ENCODE measurements at places on chromosomes 5 and 9. TPM values are rescaled to one million over a fixed set of nuclear protein-coding genes. Genes with fewer than 3 reads are reported as not detected.

DNA sequence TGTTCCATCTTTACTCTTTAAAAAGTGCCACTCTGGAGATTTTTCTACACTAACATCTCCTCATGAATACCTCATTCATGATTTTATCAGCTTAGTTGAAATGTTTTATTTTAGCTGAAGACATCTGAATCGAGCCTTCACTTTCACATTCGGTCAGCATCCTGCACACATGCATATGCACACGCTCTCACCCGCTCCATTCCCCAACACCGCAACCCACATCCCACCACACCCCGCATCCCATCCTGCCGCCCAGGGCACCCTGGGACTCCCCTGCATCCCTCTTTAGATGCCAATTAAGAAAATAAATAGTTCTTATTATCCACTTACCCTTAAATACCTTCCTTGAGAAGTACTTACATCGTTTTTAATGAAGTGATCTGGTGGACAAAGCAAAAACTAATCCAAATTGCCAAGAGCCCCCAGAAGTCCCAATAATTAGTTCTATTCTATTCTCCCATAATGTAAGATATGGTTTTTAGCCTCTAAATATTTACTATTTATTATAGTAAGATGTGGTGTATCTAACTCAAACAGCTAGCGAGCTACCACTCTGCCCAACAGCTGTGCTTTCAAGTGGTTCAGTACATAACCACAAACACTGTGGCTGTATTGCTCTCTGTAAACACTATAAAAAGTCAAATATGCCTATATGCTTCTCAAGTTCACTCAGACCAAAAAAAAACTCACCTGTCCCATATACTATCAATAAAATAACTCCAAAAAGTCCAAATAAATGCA lies 38.2 kb downstream of the GZMK start:
- DNase-seq, result no peak

- no peak for DNase-seq
Measured at GRCh38 chr5:65184780-65185179, 296.9 kb downstream of the ADAMTS6 start.

DNA sequence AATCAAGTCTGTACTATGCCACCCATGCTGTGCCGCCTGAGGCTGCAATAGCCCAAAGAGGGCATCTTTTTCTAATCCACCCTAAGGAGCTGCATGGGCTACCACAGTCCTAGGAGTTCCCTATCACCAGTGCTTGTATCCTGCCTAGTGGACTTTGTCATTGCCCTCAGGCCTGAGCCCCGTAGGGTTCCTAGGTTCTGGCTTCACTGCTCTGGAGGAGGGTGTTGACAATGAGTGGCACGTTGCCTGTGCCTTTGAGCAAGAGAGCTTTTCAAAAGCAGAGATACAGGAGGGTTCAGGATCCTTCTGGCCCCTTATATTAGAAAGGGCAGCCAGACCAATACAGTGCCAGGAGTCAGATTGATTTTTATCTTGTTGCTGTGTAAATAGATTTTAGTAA lies 93.0 kb downstream of the PRDM6 start:
- no peak for DNase-seq

GRCh38 chr9:6944093-6944551 lies 186.3 kb downstream of the KDM4C start:
- DNase-seq, result peak; percentile 64

DNA sequence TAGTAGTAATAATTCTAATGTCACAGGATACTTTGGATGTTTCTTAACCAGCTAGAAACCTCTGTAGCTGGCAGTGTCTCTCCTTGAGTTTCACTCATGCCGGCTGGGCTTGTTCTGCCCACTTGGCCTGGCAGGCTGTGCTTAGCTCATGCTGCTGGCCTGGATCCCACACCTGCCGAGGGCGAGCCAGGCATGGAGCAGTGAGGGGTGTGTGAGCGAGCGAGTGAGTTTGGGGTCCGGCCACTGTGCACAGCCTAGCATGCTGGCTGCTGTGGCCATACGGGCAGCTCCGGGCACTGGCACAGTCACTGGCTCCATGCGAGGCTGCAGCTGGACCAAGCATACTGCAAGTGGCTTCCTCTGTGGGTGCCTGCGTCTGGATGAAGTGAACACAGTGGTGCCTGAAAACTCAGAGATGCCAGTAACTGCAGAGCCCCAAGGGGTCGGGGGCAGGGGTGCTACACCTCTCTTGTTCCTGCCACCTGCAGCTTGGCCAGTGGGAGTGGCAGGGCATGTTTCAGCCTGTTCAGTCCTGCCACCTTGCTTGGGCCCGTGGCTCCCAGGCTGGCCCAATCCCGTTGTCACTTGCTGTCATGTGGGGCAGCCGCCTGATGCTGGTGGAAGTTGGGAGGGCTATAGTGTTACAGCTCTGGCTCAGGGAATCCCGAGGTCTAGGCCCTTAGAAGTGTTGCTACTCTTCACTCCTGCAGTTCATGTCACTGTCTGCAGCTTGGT lies 9.9 kb downstream of the FSD1L start:
- no peak for DNase-seq

DNA sequence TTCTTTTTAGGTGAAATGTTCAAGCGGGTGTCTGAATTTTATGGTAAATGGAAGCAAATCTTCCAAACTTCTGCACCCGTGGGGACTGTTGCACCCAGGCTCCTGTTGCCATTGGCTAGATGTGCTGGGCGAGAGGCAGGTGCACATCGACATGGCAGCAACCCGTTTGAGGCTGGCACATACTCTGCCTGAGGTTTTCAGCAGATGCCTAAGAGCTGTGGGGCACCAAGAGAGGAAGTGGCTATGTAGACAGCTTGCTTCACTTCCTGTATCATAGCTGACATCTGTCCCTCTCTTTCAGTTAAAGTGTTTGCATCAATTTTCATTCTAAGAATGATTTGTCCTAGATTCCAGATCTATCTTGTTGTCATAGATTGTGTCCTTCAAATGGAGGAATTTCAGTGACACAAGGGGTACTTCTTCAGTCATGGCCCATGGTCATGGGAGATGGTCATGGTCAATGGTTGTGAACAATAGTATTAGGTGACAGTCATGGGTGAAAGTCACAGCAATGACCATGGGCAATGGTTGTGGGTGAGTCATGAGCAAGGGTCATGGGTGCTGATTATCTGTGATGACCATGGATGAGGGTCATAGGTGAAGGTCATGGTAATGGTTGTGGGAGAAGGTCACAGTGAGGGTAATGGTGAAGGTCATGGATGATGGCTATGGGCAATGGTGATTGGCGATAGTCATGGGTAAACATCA lies 115.1 kb upstream of the IRX4 start:
- DNase-seq, result no peak

- peak; percentile 40 for DNase-seq
Measured at GRCh38 chr9:36597412-36598178, 24.9 kb downstream of the MELK start.

DNA sequence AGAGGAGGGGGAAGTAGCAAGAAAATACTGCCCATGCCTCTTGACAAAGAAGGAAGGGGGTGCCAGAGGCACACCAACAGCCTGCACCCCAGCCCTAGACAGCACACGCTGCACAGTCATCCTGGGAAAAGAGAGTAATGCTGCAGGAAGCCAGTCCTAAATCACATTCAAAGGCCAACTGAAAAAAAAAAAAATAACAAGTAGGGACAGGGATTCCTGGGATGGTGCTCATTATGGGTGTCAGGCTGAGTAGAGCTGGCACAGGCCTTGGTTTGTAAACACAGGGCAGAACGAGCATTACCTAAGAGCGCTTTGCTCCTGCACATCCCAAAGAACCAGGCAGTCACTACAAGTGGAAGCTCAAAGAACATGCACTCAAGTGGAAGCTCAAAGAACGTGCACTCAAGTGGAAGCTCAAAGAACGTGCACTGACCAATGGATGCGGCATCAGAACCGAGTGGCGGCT lies 7.8 kb downstream of the RAPGEF1 start:
- DNase-seq, result no peak

- DNase-seq, result no peak
Measured at GRCh38 chr5:95385334-95385733, 5.8 kb upstream of the FAM81B start.

- no peak for DNase-seq
Measured at GRCh38 chr5:127410959-127411358, 106.5 kb upstream of the PRRC1 start.

DNA sequence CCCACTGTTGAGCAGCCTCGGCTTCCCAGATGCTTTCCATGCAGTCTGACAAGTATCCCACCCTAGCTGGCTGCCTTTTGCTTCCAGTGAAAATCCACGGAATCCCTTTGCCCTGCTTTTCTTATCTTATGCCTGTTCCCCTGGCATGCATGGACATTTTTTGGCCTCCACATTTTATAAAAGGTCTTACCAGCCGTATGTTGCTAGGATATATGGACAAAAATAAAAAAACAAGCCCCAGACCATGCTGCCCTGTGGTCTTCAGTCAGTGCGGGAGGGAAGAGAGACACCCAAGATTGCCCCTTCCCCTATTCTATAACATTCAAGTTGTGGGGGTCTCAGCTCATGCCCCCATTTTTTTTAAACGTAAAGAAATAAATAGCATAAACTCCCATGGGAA lies 129.6 kb downstream of the COL23A1 start:
- DNase-seq, result no peak

GRCh38 chr9:7752481-7752880 lies 47.1 kb downstream of the DMAC1 start:
- no peak for DNase-seq

DNA sequence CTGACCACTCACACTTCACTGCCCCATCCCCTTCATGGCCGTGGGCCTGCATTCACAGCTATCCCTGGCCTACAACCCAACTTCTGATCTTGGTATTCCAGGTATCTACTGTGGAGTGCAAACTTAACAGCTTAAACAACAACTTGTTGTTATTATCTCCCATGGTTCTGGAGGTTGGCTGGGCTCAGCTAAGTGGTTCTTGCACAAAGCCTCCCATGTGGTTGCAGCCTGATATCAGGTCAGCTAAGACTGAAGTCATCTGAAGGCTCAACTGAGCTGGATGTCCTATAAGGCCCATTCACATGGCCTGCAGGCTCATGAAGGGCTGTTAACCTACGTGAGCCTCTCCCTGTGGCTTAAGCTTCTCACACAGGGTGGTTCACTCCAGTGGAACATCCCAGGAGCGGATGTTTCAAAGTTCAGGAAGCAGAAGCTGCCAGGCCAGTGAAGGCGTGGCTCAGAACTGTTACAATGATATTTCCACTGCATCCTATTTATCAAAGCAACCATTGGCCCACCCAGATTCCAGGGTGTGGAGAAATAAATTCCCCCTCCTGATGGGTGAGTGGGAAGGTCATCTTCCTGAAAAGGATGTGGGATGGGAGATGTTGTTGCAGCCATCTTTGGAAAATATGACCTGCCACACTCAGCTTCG lies 30.0 kb upstream of the TRIO start:
- DNase-seq, result no peak

DNA sequence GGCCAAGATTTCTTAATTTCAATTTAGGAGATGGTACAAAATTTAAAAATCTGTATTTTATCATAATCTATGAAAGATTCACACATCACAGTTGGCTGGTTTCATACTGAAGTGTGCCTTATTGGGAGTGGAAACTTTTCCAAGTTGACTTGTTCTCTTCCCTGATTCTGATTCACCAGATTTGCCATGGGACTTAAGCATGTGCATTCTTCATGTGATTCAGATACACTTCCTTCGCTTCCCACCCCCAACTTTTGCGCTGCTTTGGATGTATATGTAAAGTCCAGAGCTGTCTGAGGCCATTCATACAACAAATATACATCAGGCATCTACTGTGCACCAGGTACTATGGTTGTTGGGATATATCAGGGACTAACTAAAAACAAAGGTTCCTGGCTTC lies 34.4 kb downstream of the CPEB4 start:
- DNase-seq, result no peak

DNA sequence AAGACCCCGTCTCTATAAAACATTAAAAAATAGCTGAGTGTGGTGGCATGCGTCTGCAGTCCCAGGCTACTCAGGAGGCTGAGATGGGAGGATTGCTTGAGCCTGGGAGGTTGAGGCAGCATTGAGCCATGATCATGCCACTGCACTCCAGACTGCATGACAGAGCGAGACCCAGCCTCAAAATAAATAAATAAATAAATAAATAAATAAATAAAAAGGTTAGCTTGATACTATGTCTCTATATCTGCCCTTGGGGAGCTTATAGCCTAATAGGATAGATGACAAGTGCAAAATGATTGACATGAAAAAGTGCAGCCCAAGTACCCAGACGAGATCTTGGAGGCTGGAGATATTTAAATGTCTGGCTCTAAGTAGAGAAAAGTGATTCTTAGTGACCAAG lies 122.6 kb downstream of the PDE4D start:
- no peak for DNase-seq

DNA sequence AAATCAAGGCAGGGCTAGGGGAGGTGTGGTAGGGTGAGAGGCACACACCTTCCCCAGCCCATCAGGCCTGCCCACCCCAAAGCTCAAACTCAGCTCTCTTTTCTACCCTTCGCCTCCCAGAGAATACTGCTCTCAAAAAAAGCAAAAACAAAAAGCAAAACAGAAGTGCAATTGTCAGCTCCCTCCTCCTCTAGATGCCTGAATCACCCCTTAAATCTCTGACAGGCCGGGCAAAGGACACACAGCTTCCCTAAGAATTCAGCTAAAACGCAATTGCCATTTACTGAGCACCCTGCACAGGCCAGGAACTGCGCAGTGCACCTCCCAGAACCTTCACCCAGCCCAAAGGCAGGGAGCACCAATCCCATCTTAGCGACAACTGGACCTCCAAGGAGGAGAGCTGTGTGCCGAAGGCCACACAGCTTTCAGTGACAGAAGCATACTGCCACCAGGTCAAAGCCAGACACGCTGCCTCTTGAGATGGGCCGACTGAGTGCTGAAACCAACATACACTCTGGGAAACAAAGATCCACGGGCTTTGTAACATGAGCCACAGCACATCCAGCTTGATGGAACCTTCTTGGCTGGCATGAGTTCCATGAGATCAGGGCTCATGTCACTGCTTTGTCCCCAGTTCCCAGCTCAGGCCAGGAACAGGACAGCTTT lies 53.4 kb upstream of the STXBP1 start:
- no peak for DNase-seq

DNA sequence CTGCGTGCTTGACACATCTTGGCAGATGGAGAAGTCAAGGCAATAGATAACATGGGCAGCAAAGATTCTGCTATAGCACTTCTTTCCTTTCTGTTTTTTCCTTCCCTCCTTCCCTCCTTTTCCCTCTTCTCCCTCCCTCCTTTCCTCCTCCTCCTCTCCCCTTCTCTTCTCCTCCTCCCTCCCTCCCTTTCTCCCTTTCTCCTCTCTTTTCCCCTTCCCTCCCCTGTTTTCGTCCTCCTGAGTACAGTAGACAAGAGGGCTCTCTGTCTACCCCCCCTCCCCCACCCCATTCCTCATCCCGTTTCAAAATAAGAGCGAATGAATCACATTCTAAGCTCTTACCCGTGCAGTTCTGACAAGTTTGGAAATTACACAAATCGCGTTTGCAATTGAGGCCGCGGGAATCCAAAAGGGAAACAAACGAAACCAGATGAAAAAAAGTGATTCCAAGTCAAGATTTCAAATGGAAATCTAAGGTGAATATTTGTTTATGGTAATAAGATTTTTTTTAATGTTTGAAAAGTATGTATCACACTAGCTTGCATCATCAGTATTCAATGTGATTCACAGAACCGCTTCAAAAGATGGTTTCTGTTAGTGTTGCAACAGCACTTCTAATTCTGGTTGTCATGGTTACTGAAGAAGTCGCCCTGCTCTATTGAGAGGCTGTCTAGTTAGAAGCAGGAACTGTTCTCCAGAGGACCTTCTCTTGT lies 1.3 kb downstream of the NIM1K start:
- peak; percentile 86 for DNase-seq

- no peak for DNase-seq
Measured at GRCh38 chr5:87401626-87402025, 11.1 kb downstream of the CCNH start.

The B4GALT7 gene
- total RNA-seq, result 47.7 TPM

The S1PR3 gene
- not detected for total RNA-seq

The IL13 gene
- not detected for total RNA-seq

The SV2C gene
- total RNA-seq, result not detected

The PCDHGB7 gene
- 0.47 TPM for total RNA-seq

The MARCOL gene
- total RNA-seq, result not detected

The GNA14 gene
- total RNA-seq, result not detected

The DNAJA1 gene
- 185 TPM for total RNA-seq

All from HT1080 (cell line).